ENCODE measurements at places on chromosomes 1 and 21.

DNA sequence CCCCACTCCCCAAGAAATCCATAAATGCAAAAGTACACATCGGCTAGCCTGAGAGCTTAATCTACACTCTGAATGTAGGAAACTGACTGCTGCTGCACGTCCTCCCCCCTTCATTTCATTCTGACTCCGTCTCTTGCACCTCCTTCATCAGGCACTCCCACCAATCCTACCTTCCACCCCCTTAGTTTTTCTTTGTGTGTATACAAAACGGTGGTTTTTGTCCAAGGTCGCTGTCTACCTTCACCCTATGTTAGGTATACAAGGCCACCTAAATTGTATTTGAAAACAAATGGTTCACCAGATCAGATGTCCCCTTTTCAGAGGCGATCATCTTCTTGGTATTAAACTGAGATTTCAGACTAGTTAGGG is 1.9 kb downstream of the WDR26 start:
- DNase-seq = no peak

DNA sequence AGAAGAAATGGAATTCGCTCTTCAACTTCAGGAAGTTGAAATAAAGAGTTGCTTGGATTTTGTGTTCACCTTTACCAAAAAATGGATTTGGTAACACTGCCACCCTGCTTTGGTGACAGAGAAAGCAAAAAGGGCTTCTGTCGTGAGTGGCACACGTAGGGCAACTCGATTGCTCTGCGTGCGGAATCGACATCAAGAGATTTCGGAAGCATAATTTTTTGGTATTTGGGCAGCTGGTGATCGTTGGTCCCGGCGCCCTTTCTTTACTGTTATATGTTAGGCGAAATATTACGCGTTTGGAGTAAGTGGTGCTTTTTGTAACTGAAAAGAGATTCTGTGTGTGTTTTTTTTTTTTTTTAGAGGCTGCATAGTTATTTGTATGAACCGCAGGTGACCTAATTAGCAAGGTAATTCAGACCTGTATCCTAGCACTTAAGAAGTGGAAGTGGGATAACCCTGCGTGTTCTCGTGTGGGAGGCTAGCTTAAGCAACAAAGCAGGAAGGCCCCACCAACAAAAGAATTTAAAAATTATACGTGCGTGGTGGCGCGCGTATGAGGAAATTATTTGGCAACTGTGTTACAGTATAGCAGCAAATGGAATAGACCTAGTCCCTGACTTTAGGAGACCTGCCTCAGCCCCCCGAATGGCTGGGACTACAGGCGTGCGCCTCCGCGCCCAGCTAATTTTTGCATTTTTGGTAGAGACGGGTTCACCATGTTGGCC is at the start of gene RNU11:
TSS of gene RNU11 (plus strand) at position 127 of the 725 bp plus-strand sequence.
- DNase-seq = peak; percentile 88

GRCh38 chr1:201540846-201541735 is 2.2 kb downstream of the NAV1 start:
- DNase-seq = no peak

DNA sequence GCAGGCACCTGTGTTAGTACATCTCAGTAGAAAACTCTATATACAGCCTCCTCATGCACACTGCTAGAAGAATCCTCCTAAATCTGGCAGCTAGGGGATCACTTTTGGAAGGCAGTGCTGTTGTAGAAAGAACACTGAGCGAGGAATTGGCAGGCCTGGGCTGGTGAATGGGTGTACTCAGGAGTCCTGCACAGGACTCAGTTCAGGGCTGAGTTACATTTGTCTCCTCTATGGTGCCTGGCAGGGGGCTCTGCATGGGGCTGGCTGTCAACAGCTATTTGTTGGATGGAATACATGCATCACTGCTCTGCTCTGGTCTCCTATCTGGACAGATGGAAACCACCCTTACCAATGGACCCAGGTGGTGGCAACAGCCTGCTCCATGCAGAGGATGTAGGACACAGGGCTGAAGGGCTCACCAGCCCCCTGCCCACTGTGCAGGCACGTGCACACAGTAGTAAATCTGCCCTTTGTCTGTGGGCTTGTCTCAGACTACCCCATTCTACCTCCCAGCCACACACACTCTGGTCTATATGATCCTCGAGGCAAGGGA is 74.2 kb downstream of the LRIG2 start:
- no peak for DNase-seq

GRCh38 chr1:148161053-148161901 is 9.2 kb upstream of the NBPF11 start:
- no peak for DNase-seq

DNA sequence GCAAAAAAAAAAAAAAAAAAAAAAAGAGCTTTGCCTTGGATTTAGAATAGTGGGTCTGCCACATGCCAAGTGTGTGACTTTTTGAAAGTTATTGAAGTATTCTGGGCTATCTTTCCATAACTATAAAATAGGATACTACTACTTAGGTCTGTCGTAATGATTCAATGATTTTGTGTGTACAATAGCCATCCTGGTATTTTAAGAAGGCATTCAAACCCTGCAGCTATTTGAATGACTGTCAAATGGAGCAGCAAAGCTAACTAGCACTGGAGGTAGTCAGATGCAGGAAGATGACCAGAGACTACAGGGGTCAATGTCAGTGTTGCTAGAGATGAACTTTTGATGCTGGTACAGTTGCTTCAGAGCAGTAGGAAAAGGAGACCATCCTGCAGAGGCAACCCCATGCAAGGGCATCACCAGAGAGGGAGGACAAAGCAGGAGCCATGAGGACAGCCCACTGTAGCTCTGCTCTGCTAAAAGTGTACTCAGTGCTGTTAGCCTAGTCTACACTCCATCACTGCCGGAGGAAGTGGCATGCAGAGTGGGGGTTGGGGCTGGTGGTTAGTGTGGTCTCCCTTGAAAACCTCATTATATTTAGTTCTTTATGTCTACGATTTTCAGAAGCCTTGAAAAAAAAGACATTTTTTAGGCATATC is 29.0 kb downstream of the DUSP10 start:
- no peak for DNase-seq

DNA sequence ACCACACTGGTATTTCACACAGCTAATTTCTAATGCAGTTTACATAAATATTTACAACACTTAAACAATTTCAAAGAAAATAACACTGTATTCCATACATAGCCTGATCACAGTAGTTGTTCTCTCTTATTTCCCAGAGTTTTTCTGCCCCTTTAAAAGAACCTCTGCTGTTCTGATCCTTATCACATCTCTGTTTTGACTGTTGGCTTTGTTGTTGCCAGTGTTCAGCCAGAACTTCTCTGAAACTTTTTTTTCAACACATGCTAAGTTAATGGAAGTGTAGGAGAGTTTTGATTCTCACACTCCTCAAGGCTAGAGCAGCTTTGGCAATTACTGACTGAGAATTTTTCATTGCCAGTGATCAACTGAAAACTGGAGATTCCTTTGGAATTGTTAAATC is 11.1 kb downstream of the SELE start:
- no peak for DNase-seq

- DNase-seq = no peak
Measured at GRCh38 chr1:27526569-27527222, 36.7 kb upstream of the WASF2 start.

DNA sequence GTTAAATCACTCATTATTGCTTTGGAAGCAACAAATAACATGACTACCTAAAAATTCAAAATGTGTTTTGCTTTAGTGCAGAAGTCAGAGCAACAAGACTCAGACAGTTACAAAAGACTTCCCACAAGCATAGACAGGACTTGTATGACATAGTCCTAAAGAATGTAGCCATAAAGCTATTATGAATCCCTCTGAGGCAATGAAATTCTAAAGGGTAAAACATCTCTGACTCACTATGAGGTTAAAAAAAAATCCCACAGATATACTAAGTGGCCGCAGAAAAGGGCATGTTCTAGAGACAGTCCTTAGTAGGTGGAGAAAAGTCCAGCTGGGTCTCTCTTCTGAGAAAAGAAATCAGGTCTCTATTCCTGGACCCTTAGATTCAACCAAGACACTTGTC is 4.9 kb downstream of the PRKAB2 start:
- no peak for DNase-seq

Data from neuronal stem cell (in vitro differentiated cells).